Activated effector memory CD4-positive, alpha-beta T cell treated with Interleukin-2 at 50 U/mL for 16 hours (primary cell): ENCODE measurements at places on chromosomes 1 and 21.

DNA sequence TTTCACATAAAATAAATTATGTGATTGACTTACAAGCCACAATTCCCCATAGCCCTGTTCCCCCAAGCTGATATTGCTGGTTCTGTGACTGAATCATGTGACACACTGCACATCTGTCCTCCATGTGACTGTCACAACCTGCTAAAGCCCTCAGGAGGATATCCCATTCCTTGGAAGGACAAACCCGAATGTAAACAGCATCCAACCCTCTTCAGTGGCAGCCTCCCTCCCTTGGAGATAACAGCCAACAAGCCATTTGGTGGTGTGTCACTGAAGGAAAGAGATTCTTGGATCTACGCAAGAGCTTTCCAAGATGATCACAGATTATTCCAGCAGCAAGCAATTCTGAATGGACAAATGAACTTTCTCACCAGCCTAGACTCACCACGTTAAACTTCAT lies 153.9 kb upstream of the TIAM1 start:
- DNase-seq = no peak

DNA sequence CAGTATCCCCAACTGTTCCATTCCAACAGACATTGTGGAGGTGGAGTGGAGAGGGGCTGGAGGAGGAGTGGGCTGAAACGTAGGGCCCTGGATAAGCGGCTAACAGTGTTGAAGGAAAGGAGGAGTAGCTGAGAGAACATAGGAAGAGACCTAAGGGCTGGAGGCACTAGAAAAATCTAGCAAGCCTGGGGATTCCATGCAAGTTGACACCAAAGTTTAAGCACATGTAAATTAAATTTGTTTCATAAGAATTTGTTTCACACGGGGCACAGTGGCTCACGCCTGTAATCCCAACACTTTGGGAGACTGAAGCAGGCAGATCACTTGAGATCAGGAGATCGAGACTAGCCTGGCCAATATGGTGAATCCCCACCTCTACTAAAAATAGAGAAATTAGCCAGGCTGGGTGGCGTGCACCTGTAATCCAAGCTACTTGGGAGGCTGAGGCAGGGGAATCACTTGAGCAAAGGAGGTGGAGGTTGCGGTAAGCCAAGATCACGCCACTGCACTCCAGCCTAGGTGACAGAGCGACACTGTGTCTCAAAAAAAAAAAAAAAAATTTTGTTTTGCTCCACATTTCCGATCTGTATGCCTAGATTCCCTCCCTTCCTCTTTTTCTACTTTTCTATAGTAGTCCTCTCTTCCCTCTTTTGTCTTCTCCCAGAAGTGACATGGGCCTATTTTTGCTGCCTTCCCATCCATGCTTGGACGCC lies 530 bp upstream of the CD244 start:
- no peak for DNase-seq

DNA sequence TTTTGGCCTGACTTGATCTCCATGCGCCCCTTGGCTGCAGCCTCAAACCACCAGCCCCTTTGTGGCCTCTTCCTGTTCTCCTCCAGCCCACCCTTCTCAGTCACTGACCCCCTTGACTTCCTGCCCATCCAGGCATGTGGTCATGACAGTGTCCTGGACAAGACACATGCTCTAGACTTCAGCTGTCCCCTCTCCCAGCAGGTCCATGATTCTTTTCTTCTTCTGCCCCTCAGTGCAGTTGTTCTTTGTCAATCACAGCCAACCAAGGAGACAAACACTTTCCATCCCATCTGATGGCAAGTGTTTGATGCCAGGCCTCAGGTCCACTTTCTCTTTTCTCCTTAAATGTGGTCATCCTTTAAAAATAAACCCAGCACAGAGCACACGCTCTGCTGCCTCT lies 49.7 kb downstream of the SYT6 start:
- DNase-seq = no peak

- DNase-seq = no peak
Observed at GRCh38 chr1:117237726-117238381, 27.1 kb upstream of the VTCN1 start.

GRCh38 chr21:25625036-25625435 lies 14.0 kb upstream of the JAM2 start:
- no peak for DNase-seq
